ENCODE measurements at places on chromosomes 13 and 19. TPM values are rescaled to one million over a fixed set of nuclear protein-coding genes. Genes with fewer than 3 reads are reported as not detected.

The ZNF98 gene
- total RNA-seq: not detected

The LILRB5 gene
- total RNA-seq: not detected

The CKAP2 gene
- total RNA-seq: 24.4 TPM

The ZNF791 gene
- 17.5 TPM for total RNA-seq

The ZNF486 gene
- total RNA-seq: 8.7 TPM

The ZNF414 gene
- 5.2 TPM for total RNA-seq

The ANO8 gene
- total RNA-seq: 5.4 TPM

The GNA15 gene
- 0.11 TPM for total RNA-seq

The NBEA gene
- 6.1 TPM for total RNA-seq

The ZNF844 gene
- 13.2 TPM for total RNA-seq

The ADGRE2 gene
- total RNA-seq: 0.11 TPM

The COLGALT1 gene
- 118 TPM for total RNA-seq

The ABHD13 gene
- 7.6 TPM for total RNA-seq

The MAMSTR gene
- 1.2 TPM for total RNA-seq

The CBARP gene
- 4.6 TPM for total RNA-seq

The NACC1 gene
- 48.4 TPM for total RNA-seq

The ZNF729 gene
- total RNA-seq: under 0.01 TPM

The IGFL1 gene
- total RNA-seq: not detected

The PRKCG gene
- not detected for total RNA-seq

The LILRA2 gene
- total RNA-seq: not detected

The TNFSF13B gene
- total RNA-seq: 5.5 TPM

The CADM4 gene
- total RNA-seq: 1.2 TPM

The ZNF665 gene
- 4.4 TPM for total RNA-seq

The PET100 gene
- 17.1 TPM for total RNA-seq

The SUCLA2 gene
- 51.1 TPM for total RNA-seq

The IRGC gene
- not detected for total RNA-seq

The DNAJC15 gene
- total RNA-seq: 5.7 TPM

The BST2 gene
- 0.77 TPM for total RNA-seq

The CEACAM19 gene
- 0.33 TPM for total RNA-seq

The SSC5D gene
- 38.0 TPM for total RNA-seq

The KIR2DL4 gene
- total RNA-seq: not detected

The NR2C2AP gene
- total RNA-seq: 8.6 TPM

The PEG3 gene
- total RNA-seq: 3.9 TPM

The ZNF582 gene
- total RNA-seq: 2.5 TPM

The C19orf81 gene
- total RNA-seq: 0.22 TPM

The MAP2K2 gene
- total RNA-seq: 127 TPM

The MYO9B gene
- total RNA-seq: 80.3 TPM

The TMPRSS9 gene
- total RNA-seq: not detected

The ACER1 gene
- total RNA-seq: not detected

The SPPL2B gene
- total RNA-seq: 38.5 TPM

The PLA2G4C gene
- 3.2 TPM for total RNA-seq

The ZNF85 gene
- total RNA-seq: 3.5 TPM

The HIPK4 gene
- total RNA-seq: not detected

The STOML3 gene
- total RNA-seq: not detected

The IGSF23 gene
- total RNA-seq: not detected

The PCDH20 gene
- total RNA-seq: not detected

The FSD1 gene
- 15.5 TPM for total RNA-seq

The ZNF440 gene
- total RNA-seq: 17.1 TPM

The GFY gene
- 0.11 TPM for total RNA-seq

The NLRP11 gene
- total RNA-seq: not detected

The FAM216B gene
- not detected for total RNA-seq

The CEACAM20 gene
- total RNA-seq: not detected

The SRRM5 gene
- total RNA-seq: not detected

The GNG7 gene
- under 0.01 TPM for total RNA-seq

The ARRDC5 gene
- not detected for total RNA-seq

The CTXN1 gene
- total RNA-seq: 2.6 TPM

The COX6B1 gene
- 362 TPM for total RNA-seq

The SYCN gene
- total RNA-seq: not detected
